Mesenteric fat pad (tissue), 1 donor: ENCODE measurements at places on chromosomes 3 and 15. TPM values are rescaled to one million over a fixed set of nuclear protein-coding genes. Genes with fewer than 3 reads are reported as not detected.

The AGTR1 gene
- total RNA-seq = 19.8 TPM

The MUSTN1 gene
- total RNA-seq = 2.4 TPM

The CFAP20DC gene
- not detected for total RNA-seq

The FRMD4B gene
- total RNA-seq = 30.5 TPM

The C3orf85 gene
- not detected for total RNA-seq

The ACKR4 gene
- 4.6 TPM for total RNA-seq

The STRIT1 gene
- total RNA-seq = not detected

GRCh38 chr3:20013396-20013795, 1.3 kb upstream of the PP2D1 start:
- no peak for DNase-seq

GRCh38 chr15:85296615-85297402, 83.6 kb upstream of the AKAP13 start:
- no peak for DNase-seq

DNA sequence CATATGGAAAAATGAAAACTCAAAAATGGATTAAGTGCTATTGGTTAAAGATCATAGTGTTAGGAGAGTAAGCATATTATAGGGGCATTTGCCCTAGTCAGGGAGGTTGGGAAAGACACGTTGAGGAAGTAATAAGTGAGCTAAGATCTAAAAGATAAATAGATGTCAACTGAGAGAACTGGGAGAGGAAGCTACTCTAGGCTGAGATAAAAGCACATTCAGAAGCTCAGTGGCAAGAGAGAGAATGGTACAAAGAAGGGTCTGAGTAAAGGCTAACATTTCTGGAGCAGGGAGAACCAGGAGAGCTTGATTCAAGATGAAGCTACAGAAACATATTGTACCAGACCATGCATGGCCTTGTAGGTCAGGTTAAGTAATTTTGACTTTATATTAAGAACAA, 63.9 kb downstream of the TRPC1 start:
- no peak for DNase-seq

- DNase-seq = no peak
Measured at GRCh38 chr15:95168951-95169431, 937.6 kb downstream of the MCTP2 start.

GRCh38 chr3:55597641-55598040, 110.5 kb upstream of the WNT5A start:
- no peak for DNase-seq

DNA sequence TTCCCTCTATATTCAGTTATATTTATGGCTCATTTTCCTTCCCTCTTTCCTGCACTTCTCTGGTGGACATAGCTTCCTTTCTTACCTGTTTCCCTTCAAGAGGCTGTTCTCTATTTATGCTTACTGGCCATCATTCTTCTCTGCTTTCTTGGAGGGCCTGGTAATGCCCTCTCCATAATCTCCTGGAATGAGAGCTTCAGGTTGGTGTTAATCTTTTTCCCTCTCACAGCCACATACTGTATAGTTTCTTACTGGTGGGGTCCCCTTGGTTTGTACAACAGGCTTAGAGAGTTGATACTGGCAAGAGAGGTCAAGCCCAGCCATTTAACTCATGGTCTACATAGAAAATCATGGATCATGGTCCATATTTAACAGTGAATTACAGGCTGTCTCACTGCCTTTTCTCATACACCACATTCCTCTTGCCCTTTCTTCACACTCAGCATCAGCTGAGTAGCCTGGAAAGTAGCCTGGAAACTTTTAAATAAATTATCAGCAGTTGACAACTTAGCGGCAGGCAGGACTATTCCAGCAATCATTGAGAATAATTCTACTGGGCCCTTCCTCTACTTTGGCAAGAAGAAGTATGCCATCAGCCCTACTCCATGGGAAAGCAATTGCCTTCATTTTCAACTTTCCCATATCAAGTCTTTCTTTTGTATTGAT, 38.0 kb upstream of the DPH6 start:
- DNase-seq = no peak

GRCh38 chr3:60160111-60160821, 1091.0 kb downstream of the FHIT start:
- DNase-seq = no peak

DNA sequence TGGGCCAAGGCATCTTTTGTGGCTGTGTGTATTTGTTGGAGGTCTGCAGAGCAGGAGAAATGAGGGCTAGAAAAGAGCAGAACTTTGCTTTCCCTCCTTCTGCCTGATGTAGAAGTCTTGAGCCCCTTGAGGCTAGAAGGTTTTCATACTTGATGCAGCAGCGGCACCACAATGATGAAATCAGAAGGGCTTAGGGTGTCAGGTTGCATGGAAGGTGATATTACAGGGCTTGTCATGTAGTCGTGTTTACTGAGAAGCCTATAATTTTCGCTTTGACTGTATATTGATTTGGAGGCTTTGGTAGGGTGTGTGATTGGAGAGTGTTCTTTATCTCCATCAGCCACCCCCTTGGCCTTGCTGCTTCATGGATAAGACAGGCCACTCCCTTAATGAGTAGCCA, 339.8 kb downstream of the THSD4 start:
- no peak for DNase-seq

- no peak for DNase-seq
Measured at GRCh38 chr3:146404436-146404835, 64.9 kb downstream of the PLSCR2 start.
